ENCODE measurements at places on chromosomes 5 and 9.
A peak's percentile ranks its signal among the peaks of the same experiment; 100 is the strongest.

- DNase-seq: no peak
Observed at GRCh38 chr9:105126226-105126625, 118.2 kb upstream of the SLC44A1 start.

DNA sequence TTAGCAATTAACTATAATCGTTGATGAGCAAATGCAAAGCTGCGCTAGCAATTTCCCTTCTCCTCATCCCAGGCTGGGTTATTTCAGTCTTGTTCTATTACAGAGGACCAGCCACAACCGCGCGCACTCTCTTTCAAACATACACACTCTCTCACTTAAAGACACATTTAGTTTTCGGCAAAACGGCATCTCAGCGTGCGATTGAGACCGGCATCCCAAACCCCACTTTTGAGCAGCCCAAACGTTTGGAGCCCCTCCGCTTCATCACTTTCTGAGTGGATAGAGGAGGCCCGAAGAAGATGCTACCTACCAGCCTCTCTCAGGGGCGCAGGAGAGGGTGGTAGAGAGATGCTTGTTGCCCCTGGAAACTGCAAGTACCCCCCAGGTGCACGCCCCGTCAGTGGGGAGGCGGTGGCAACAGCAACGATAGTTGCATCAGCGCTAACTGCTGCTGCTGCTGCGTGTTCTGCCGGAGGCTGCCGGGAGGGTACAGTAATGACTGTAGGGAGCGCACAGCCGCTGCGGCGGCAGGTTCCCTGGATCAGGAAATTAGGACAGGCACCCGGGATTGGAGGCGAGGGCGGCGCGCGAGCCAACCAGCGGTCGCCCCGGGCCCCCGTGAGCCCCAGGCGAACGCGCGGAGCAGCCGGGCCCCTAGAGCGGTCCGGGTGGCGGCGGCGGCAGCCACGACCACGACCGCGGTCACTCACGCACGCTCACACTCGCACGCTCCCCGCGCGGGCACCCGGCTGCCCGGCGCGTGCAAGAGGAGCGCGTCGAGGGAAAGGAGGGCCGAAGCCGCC, 467 bp upstream of the VLDLR start:
- peak; percentile 93 for DNase-seq

DNA sequence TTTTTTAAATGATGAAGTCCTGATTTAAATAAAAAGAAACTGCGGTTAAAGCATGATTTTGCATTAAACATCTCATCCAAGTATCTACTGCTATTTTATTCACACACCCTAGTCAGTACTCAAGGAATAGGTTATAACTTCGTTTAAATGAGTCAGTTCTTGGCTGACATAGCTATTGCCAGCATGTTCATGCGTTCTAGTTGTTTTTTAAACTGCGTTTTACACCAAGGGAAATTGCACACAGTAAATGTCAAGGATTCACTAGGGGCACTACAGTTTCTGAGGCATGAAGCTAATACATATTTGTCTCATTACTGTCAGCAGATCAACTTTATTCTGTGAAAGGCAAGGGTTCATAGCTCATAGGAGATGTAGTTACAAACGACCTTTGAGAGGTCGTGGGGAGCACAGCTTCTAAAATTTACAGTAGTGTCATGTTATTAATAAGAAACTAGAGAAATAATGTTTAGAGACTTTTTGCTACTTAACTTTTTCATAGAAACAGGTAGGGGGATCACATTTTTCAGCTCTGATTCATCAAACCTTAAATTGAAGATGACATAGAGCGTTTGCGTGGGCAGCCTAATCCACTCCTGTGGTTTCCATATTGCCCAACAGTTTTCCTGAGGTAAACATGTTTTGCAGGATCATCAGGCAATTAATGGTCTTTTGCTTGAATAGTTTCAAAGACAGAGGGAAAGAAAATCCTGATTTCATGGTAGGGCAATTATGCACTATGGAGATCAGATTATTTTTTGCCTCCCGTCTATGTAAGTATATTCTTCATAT, 2222.7 kb upstream of the WWC1 start:
- DNase-seq: no peak

- DNase-seq: no peak
Observed at GRCh38 chr9:18327121-18327520, 146.8 kb upstream of the ADAMTSL1 start.

DNA sequence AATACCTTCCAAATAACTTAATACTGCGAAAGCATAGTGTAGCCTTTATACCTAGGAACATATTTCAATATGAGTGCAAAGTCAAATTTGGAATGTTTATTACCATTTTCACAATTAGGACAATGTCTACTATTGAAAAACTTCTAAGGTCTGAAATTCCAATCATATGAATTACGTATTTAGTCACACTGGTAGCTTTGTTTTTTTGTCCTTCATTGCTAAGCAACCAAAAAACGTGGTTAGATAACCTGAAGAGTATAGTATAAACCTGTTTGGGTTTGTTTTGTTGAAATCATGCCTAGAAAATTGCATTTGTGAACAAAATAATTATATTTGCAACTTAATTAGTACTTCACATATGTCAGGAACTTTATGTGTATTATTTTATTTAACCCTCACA, 134.2 kb downstream of the FBXO4 start:
- no peak for DNase-seq

DNA sequence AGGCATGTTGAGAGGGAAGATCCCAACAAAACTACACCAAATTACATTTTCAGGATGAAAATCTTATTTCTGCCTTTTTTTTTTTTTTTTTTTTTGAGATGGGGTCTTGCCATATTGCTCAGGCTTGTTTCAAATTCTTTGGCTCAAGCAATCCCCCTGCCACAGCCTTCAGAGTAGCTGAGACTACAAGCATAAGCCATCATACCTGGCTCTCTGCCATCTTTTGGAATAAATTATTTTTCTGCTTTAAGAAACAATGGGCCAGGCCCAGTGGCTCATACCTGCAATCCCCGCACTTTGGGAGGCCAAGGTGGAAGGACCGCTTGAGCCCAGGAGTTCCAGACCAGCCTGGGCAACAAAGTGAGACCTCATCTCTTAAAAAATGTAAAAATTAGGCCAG, 14.3 kb downstream of the AFF4 start:
- DNase-seq: no peak

DNA sequence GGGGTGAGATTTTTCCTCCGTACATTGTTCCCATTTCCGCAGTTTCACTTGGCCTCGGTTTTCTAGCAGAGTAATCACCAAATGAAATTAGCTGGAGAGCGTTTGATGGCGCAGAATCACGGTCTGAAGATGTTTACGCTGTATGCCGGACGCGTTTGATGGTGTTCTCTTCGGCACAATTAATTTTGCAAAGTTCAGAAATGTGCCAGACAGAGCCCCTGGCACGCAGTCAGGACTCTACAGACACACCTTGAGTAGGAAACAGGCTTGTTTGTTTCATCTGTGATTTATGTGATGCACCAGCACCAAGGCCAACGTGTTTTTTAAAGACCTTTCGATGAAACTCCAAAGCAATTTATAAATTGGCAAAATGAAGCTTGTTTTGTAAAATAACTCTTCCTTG, 863 bp upstream of the LIFR start:
- no peak for DNase-seq

DNA sequence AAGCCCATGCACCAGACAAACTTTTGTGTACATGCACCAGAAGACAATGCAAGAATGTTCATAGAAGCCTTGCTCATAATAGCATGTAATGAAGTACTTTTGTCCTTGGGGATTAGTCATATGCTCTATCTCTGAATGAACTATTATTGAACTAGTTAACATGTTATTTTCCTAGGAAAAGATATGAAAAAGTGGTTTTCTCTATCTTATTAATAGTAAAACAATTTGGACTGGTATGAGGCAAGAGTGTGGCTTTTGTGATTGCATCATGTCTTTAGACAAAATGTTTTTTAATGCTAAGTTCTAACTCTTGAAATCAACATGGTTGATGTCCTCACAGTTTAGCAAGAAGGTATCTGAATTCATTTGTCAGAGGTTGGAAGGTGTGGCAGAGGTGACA, 55.7 kb upstream of the SPDL1 start:
- DNase-seq: no peak

DNA sequence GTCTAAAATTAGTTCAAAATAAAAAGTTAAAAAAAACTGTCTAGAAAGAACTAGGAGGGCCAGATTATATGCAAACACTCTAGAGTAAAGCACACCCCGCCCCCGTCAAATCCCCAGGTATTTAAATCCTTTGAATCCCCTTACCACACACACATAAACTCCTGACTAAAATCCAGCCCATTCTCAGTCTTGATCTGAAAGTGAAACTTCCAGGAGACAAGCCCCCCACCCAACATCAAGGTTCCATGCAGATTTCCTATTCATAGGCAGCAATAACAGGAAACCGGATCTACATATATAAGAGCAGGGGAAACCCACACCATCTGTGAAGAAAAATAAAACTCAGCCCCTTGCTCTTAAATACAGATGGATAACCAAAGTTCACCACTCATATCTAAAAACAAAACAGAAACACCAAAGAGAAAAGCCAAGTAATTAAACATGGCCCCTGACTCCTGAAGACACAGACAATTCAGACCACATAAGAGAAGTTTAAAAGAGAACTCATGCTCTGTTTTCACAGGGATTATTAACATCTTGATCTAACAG, 42.3 kb downstream of the MARCHF3 start:
- DNase-seq: no peak

- no peak for DNase-seq
Observed at GRCh38 chr5:151547364-151547763, 43.8 kb downstream of the FAT2 start.

- DNase-seq: no peak
Observed at GRCh38 chr9:116724123-116724522, 37.0 kb downstream of the TRIM32 start.

GRCh38 chr9:109907400-109907799, 127.4 kb downstream of the PALM2AKAP2 start:
- DNase-seq: no peak

- DNase-seq: no peak
Observed at GRCh38 chr5:159208514-159209437, 577 bp downstream of the RNF145 start.

DNA sequence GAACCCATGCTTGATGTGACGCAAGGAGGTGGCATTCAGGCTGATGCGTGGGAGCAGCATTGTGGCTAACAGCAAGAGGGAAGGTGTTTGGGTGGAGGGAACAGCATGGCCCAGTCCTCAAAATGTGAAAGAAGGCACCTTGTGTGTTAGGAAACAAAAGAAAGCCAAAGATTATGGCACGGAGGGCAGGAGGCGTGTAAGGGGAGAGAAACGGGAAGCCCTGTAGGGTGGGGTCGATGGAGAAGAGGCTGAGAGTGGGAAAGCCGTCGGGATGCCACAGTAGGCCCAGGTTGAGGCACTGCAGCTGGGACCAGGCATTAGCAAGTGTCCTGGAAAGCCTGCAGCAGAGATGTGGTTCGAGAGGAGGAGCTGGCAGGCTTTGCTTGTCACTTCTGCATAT, 241.1 kb downstream of the GADD45G start:
- DNase-seq: no peak

Data from upper lobe of left lung (tissue), 6 donors.